ENCODE measurements at places on chromosomes 3 and 15.

DNA sequence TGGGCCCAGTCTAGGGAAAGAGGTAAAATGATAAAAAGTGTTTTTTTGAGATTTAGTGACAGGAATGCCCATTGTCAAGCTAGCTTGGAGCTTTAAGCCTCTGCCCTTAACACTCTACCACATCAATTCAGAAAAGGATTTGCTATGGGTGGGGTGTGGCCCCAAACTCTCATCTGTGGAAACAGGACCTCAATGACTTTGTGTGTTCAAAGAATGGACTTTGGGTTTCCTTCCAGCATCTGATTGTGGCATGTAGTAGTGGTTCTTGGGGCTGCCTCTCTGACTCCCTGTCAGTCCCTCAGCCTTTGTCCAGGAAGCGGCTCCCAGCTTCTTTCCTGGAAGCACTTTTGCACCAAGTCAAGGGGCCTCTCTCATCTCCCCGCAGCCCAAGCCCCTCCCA, 56.1 kb downstream of the CCNL1 start:
- DNase-seq, result no peak

DNA sequence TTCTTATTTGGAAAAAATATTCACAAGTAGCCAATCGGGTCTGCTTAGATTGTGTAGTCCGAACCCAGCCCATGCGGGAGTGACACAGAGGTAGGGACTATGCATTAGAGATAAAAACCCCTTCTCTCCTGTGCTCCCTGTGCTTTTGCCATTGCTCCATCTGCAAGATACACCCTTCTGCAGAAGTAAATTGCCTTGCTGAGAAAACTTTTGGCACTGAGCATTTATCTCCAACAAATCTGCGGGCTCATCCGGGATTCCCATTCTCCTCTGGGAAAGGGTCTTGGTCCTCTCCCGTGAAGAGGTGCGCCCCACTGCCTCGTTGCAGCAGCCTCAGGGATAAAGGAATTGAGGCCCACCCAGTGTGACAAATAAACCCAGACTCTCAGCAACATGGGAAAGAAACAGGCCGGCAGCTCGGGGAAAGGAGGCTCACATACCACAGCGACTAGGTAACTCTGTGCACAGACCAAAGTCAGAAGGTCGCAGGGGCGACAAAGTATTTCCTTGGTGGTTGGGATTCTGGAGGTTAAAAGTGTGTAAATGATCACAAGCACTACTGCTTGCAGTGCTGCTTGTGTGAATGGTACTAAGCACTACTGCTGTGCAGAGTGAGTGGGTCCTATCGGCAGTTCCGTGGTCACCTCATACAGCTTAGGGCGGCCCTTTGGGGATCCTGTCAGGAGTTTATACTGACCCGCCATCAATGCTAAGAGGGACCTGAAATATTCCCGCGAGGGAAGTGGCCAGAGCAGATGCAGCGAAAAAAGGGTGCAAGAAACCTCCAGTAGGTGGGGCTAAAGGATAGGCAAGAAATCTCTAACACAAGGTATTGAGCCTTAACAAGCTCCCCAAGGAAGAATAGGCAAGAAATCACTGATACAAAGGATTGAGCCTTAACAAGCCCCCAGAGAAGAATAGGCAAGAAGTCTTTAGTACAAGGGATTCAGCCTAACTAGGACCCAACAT, 54.3 kb downstream of the GSK3B start:
- no peak for DNase-seq

DNA sequence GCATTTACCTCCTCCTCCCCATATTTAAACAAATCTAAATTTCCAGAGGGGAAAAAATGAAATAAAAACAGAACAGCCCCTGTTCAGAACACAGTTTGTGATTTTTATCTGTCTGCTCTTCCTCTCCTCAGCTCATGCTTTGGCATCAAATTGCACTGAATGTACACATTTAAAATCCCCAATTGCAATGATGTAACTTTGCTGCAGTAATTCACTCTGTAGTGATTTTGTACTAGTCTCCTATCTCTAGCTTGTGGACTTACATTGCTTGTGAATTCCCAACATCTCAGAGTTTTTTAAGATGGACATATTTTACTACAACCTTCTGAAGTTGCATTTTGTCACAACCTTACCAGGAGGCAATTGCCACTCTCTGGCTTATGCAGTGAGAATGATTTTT, 81.6 kb upstream of the ROBO2 start:
- no peak for DNase-seq

DNA sequence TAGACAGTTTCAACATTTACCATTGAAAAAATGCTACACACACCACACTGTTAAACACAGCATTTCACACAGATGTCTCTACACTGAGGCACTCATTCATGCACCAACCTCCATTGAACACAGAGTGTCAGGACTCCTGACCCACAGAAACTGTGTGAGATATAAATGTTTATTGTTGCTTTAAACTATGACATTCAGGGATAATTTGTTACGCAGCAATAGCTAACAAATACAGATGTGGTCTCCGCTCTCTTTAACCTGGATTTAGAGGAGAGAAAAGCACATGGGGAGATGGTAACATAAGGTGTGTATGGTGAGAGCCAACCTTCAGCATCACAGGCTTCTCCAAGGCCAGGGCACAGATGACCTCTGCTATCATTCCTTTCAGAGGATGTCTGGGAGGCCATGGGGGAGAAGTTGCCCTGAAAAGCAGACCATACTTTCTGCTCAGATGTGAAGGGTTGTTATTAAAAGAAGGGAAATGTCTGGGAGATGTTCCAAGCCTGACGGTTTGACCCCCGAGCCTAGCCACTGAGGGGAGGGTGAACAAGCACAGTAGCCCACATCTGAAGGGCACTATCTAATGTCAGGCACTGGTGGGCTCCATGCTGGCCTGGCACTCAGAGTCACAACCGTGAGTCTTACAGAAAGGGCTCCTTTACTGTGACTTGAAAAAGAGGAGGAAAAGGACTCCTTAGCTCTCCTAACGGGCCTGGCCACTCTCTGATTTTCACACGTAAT, 284.5 kb upstream of the TLE3 start:
- no peak for DNase-seq

GRCh38 chr3:107925851-107926250, 165.0 kb downstream of the CD47 start:
- no peak for DNase-seq

Data from activated CD4-positive, alpha-beta T cell treated with anti-CD3 and anti-CD28 coated beads for 24 hours (primary cell).